Naive B cell (primary cell): ENCODE measurements at places on chromosomes 5 and 9. TPM values are rescaled to one million over a fixed set of nuclear protein-coding genes. Genes with fewer than 3 reads are reported as not detected.

GRCh38 chr5:163623524-163623923, 118.1 kb downstream of the MAT2B start:
- no peak for DNase-seq

The PTGES gene
- not detected for polyA plus RNA-seq

The HTR4 gene
- not detected for polyA plus RNA-seq

- no peak for DNase-seq
These were observed 138.0 kb downstream of the TMEM232 start for GRCh38 chr5:110588286-110588980.

DNA sequence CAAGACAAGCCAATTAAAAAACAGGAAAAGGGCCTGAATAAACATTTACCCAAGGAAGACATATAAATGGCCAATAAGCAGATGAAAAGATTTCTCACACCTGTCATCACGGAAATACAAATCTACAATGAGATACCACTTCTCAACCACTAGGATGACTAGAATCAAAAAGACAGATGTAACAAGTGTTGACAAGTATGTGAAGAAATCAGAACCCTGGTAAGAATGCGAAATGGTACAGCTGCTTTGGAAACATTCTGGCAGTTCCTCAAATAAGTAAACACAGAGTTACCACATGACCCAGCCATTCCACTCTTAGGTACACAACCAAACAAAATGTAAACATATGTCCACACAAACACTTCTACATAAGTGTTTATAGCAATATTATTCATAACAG, 32.5 kb downstream of the LEAP2 start:
- DNase-seq: no peak

The TRIM7 gene
- polyA plus RNA-seq: 0.24 TPM

The LRRC19 gene
- polyA plus RNA-seq: not detected

- DNase-seq: no peak
These were observed 90.8 kb downstream of the ATPSCKMT start for GRCh38 chr5:10158886-10159285.

The FAM78A gene
- polyA plus RNA-seq: 5.2 TPM

The TRUB2 gene
- 12.7 TPM for polyA plus RNA-seq

The CTXN3 gene
- polyA plus RNA-seq: not detected

The TJP2 gene
- 1.5 TPM for polyA plus RNA-seq

- peak; percentile 74 for DNase-seq
These were observed 14.0 kb upstream of the TCF7 start for GRCh38 chr5:134100283-134101091.

The BICD2 gene
- 37.8 TPM for polyA plus RNA-seq

The SLCO4C1 gene
- 0.08 TPM for polyA plus RNA-seq

The KIF12 gene
- not detected for polyA plus RNA-seq

DNA sequence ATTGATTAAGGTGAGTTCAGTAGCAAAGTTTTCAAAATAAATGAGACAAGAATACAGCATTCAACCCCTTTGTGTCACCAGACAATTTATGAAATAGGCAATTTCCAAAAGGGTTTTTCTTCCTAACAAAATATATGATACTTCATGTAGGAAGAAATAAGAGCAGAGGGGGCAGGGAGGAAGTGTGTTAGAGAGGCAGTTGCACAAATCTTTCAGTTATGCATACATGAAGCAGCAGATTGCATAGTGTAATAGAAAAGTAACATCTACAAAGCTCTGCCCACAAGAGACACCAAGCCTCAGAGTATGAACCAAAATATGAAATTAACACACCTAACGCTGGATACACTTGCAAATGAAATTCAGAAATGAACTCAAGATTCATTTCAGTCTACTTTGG, 157.0 kb downstream of the DENND1A start:
- DNase-seq: no peak

DNA sequence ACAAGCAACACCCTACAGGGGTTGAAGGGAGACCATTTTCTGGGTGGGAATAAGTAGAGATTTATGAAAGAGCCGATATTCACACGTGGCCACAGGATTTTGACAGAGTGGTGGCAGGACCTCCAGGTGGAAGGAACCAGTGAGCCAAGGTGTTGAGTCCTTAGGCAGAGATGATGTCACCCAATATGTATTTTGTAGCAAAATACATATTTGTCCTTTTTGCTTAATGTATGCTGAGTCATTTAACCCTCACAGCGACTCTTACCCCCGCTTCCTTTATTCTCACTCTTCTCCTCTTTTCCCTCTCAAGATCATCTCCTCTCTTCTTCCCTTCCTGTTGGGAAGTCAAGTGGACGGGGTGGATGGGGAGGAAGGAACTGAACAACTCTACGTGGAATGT, 215.7 kb upstream of the S1PR3 start:
- no peak for DNase-seq

- DNase-seq: no peak
These were observed 39.0 kb upstream of the OSMR start for GRCh38 chr5:38806775-38807258.
